ENCODE measurements at places on chromosomes 11 and 22. TPM values are rescaled to one million over a fixed set of nuclear protein-coding genes. Genes with fewer than 3 reads are reported as not detected.
A peak's percentile ranks its signal among the peaks of the same experiment; 100 is the strongest.

ALKBH8 gene
- total RNA-seq: 7.2 TPM

VSIG10L2 gene
- not detected for total RNA-seq

DNA sequence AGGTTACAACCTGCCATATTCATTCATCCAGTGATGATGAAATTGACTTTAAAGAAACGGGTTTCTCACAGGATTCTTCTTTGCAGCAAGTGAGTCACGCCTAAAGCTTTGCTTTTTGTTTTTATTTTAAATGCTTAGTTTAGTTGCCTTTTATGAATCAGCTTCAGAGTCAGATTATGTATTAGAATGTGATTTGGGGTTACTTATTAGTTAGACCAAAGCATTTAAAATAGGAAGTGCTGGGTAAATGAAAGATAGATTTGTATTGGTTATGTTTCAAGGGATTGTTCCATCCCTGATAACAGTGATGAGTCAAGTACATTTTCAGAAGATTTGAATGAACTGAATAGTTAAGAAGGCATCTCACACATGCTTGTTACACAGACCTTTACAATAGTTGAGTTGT, 101.3 kb upstream of the GAL start:
- DNase-seq: no peak
- H3K27me3 ChIP-seq: no peaks in the 10 kb centered on the region
- H3K27ac ChIP-seq: no peak overlapping the region
- no peaks in the 10 kb centered on the region for H3K4me1 ChIP-seq

- DNase-seq: no peak
- H3K4me3 ChIP-seq: no peak overlapping the region
- no peaks in the 10 kb centered on the region for H3K27me3 ChIP-seq
- no peaks in the 10 kb centered on the region for H3K36me3 ChIP-seq
- H3K4me1 ChIP-seq: peaks cover 28% of the 10 kb centered on the region
- H3K27ac ChIP-seq: peak overlapping the region; percentile 34
Observed at GRCh38 chr22:29037340-29037932, 24.2 kb downstream of the C22orf31 start.

- no peak overlapping the region for H3K4me3 ChIP-seq
- DNase-seq: no peak
- H3K27ac ChIP-seq: no peak overlapping the region
Observed at GRCh38 chr11:115317277-115318185, 186.7 kb downstream of the CADM1 start.

DNA sequence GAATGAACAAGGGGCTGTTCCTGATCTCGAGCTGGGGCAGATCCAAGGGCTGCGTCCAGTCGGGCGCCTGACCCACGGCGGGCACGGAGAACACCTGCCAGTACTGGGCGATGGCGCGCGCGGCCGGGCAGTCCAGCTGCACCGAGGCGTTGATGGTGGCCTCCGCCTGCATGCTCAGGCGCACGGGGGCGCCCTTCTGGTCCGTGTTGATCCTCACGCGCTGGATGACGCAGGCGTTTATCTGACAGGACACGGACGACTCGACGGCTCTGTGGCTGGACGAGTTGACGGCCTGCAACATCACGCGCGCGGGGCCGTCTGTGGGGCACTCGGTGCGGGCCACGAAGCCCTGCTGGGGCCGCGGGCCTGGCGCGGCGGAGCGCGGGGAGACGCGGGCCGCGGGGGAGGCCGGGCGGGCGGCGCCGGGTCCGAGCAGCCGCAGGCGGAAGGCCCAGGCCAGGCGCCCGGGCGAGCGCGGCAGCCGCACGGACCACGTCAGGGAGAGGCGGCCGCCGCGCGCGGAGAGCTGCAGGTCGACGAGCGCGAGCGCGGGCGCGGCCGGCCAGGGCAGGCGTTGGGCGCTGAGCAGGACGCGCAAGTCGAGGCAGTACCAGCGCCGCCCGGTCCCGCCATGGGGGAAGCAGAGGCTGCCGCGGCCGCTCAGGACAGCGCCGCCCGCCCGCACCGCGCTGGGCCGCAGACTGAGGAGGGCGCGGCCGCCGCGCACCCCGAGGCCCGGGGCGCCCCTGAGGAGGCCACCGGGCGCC, 511 bp downstream of the PKDREJ start:
- H3K27ac ChIP-seq: no peak overlapping the region
- peaks cover 7% of the 10 kb centered on the region for H3K4me1 ChIP-seq
- H3K4me3 ChIP-seq: peak overlapping the region; percentile 12
- peaks cover 73% of the 10 kb centered on the region for H3K27me3 ChIP-seq

GRCh38 chr11:110092515-110093406, at the start of gene ZC3H12C:
Gene ZC3H12C (plus strand): TSS chr11:110093392. CDS start chr11:110093412, 20 bp downstream.
- H3K27me3 ChIP-seq: peaks cover 4% of the 10 kb centered on the region
- peak within 1 kb of the TSS; percentile 94 for H3K27ac ChIP-seq
- peak within 1 kb of the TSS; percentile 85 for H3K4me3 ChIP-seq
- peak; percentile 67 for DNase-seq
- H3K4me1 ChIP-seq: peaks cover 41% of the 10 kb centered on the region

DLG2 gene
- 7.4 TPM for total RNA-seq

GRCh38 chr11:48066881-48067800, 86.8 kb downstream of the PTPRJ start:
- no peaks in the 10 kb centered on the region for H3K27me3 ChIP-seq
- H3K36me3 ChIP-seq: peaks cover 8% of the 10 kb centered on the region
- H3K27ac ChIP-seq: peak overlapping the region; percentile 93
- H3K4me1 ChIP-seq: peaks cover 30% of the 10 kb centered on the region

DNA sequence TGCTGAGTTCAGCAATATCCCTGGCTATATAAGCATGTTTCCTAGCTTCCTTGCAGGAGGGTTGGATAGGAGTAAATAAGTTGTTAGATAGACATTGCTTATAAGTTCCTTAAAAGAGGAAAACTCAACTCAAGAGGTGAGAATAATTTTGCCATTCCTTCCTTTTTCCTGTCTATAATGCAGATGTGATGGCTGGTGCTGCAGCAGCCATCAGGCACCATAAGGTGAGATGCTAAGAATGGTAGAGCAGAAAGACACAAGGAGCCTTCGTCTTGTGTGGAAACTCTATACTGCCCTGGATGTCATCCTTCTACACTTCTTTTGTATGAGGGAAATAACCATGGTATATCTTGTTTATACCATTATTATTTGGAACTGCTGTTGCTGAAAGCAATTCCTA, 74.5 kb upstream of the GRK3 start:
- H3K27ac ChIP-seq: no peak overlapping the region
- DNase-seq: no peak
- no peak overlapping the region for H3K4me3 ChIP-seq
- H3K36me3 ChIP-seq: peaks cover 55% of the 10 kb centered on the region
- peaks cover 24% of the 10 kb centered on the region for H3K4me1 ChIP-seq

DNA sequence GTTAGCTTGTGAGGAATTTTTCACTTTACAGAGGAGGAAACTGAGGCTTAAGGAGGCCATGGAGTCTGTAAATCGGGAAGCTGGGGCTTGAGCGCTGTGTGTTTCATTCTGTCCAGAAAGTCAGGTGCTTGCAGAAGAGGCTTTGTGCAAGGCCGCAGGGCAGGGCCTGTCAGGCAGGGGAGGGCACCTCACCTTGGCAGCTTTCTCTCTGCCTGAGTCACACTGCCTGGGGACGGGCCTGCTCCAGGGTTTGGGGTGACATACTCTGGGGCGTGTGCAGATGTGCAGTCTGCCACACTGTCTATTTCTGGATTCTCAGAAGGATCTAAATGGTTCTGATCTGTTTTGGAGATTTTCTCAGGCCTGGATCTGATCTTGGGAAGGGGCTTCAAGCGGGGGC, 8.4 kb downstream of the INCENP start:
- H3K27ac ChIP-seq: peak overlapping the region; percentile 25
- no peaks in the 10 kb centered on the region for H3K4me1 ChIP-seq
- peaks cover 13% of the 10 kb centered on the region for H3K36me3 ChIP-seq
- no peaks in the 10 kb centered on the region for H3K27me3 ChIP-seq
- no peak for DNase-seq
- H3K4me3 ChIP-seq: no peak overlapping the region

DNA sequence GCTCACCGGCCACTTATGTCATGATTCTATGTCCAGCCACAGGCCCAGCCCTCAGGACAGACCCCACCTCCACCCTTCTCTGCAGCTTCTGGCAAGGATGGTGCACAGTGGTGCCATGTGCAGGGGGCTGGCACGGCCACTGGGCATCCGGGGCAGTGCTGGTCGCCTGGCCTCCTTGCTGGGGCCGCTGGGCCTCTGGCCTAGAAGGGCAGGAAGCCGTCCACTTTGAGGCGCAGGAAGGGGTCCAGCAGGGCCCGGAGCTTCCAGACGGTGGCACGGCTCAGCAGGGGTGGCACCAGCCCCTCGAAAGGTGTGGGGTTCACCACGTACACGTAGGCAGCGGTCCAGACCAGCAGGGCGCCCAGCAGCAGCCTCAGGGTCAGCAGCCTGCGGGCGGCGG, 2.4 kb downstream of the CCDC188 start:
- no peaks in the 10 kb centered on the region for H3K27me3 ChIP-seq
- no peak overlapping the region for H3K27ac ChIP-seq
- H3K4me1 ChIP-seq: no peaks in the 10 kb centered on the region
- no peak for DNase-seq
- no peaks in the 10 kb centered on the region for H3K36me3 ChIP-seq
- no peak overlapping the region for H3K4me3 ChIP-seq

MAPK11 gene
- 8.4 TPM for total RNA-seq

- H3K4me1 ChIP-seq: peaks cover 10% of the 10 kb centered on the region
- H3K27ac ChIP-seq: no peak overlapping the region
- H3K36me3 ChIP-seq: no peaks in the 10 kb centered on the region
- no peak for DNase-seq
Observed at GRCh38 chr11:46034041-46034440, 87.2 kb downstream of the PHF21A start.

GRCh38 chr11:134228625-134229024, 4.2 kb downstream of the VPS26B start:
- H3K27me3 ChIP-seq: no peaks in the 10 kb centered on the region
- H3K36me3 ChIP-seq: no peaks in the 10 kb centered on the region
- H3K4me1 ChIP-seq: peaks cover 42% of the 10 kb centered on the region
- DNase-seq: no peak

PGA4 gene
- total RNA-seq: not detected

DNA sequence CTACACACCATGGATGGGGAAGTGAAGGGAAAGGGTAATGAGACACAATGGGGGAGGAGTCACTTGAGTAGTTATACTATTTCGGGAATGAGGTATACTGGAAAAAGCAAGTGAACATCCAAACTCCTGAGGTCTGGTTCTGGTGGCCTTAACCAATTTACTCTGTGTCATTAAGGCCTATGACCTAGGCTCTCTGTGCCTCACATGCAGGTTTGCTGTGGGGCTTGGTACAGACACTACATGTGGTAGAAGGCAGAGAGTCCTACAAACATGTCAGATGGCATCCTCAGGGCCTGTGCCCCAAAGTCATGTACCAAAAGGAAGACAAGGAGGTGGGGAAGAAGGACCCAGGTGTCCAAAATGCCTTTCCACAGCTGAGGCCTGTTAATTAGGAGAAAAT, 98.9 kb downstream of the TRIM29 start:
- peaks cover 30% of the 10 kb centered on the region for H3K36me3 ChIP-seq
- no peak overlapping the region for H3K4me3 ChIP-seq
- no peak for DNase-seq
- H3K27me3 ChIP-seq: no peaks in the 10 kb centered on the region
- no peak overlapping the region for H3K27ac ChIP-seq

CNGA4 gene
- 0.54 TPM for total RNA-seq

- H3K36me3 ChIP-seq: no peaks in the 10 kb centered on the region
- H3K4me1 ChIP-seq: no peaks in the 10 kb centered on the region
- no peak for DNase-seq
- no peak overlapping the region for H3K27ac ChIP-seq
Observed at GRCh38 chr11:11095831-11096723, 238.2 kb upstream of the ZBED5 start.

DNA sequence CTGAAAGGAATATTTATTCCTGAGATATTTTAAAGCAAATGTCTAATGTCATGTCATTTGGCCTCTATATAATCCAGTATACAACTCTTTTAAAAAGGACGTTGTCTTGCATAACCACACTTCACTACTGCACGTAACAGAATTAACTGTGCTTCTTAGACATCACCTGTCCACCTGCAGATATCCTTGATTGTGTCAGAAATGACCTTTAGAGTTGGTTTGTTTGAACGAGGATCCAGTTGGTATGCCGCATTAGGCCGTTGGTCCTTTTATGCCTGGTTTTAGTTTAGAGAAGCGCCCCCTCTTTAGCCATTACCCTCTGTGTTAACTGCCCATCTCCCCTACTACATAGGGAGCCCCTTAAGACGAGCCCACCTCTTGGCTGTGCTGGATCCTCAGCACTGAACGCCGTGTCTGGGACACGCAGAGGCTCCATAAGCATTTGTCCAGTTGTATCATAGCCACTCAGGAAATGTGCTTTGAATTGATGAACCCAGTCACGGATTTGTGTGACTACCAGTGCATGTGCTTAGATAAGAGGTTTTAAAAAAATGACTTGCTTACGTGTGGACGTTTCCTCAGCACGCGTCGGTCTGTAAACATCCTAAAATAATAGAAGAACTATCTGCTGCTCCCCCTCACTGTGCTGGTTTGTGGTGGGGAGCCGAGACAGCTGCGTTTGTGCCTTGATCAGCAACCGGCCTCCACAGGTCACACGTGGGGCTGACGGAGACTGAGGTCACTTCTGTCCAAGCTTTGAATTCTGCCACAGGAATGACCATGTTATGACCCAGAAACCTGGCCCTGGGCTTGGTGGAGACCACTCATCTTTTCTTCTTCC, 4.0 kb downstream of the MICAL2 start:
- H3K4me1 ChIP-seq: peaks cover 20% of the 10 kb centered on the region
- H3K36me3 ChIP-seq: no peaks in the 10 kb centered on the region
- peaks cover 47% of the 10 kb centered on the region for H3K27me3 ChIP-seq
- no peak overlapping the region for H3K4me3 ChIP-seq
- no peak for DNase-seq

YIF1A gene
- 66.8 TPM for total RNA-seq

- H3K4me1 ChIP-seq: peaks cover 47% of the 10 kb centered on the region
- H3K27ac ChIP-seq: no peak overlapping the region
- no peak for DNase-seq
- H3K4me3 ChIP-seq: no peak overlapping the region
- H3K27me3 ChIP-seq: no peaks in the 10 kb centered on the region
Observed at GRCh38 chr11:44226945-44227344, 83.0 kb downstream of the ALX4 start.

OR5D14 gene
- total RNA-seq: not detected

FBLN1 gene
- total RNA-seq: 297 TPM

DGAT2 gene
- 1.3 TPM for total RNA-seq

DNA sequence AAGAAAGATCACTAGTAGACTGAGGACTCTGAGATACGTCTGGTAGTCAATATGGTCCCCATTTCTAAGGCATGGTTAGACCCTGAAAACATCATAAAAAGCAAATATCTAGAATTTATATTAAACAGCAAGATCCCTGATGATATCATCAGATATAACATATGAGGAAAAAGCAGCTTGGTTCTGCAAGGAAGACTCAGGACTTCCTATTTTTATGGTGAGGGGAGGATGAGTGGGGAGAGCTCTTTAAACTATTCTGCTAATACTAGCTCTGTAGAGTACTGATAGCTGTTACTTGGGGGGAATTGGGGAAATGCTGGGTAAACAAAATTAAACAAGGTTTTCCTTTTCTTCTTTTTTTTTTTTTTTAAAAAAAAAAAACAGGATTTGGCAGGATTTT, 235.8 kb downstream of the SWAP70 start:
- H3K27me3 ChIP-seq: no peaks in the 10 kb centered on the region
- H3K4me1 ChIP-seq: peaks cover 7% of the 10 kb centered on the region
- peaks cover 13% of the 10 kb centered on the region for H3K36me3 ChIP-seq
- H3K27ac ChIP-seq: no peak overlapping the region
- DNase-seq: no peak
- no peak overlapping the region for H3K4me3 ChIP-seq

- no peaks in the 10 kb centered on the region for H3K36me3 ChIP-seq
- peaks cover 76% of the 10 kb centered on the region for H3K27me3 ChIP-seq
- no peak overlapping the region for H3K27ac ChIP-seq
- no peak for DNase-seq
- no peak overlapping the region for H3K4me3 ChIP-seq
Observed at GRCh38 chr11:131977231-131977630, 606.8 kb downstream of the NTM start.

All from mesothelial cell of epicardium (in vitro differentiated cells).